NCI-H187 (cell line): ENCODE measurements at places on chromosomes 2 and 18.

DNA sequence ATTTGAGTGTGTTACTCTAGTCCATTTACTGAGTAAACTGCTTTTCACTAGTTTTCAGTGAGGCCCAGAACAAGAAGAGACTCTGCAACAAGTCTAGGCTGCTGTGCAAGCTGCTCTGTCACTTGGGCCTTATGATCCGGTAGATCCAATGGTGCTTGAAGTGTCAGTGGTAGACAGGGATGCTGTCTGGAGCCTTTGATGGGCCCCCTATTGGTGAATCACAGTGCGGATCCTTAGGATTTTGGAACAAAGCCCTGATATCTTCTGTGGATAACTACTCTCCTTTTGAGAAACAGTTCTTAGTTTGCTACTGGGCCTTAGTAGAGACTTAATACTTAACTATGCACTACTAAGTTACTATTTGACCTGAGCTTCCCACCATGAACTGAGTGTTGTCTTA lies 150.2 kb downstream of the TMEFF2 start:
- no peak for DNase-seq

- no peak for DNase-seq
Measured at GRCh38 chr2:16285813-16286510, 345.6 kb downstream of the MYCN start.

- DNase-seq: no peak
Measured at GRCh38 chr18:50398947-50399346, 24.1 kb downstream of the SKA1 start.

GRCh38 chr2:9944330-9944758 lies 7.1 kb upstream of the GRHL1 start:
- no peak for DNase-seq

- no peak for DNase-seq
Measured at GRCh38 chr2:178870703-178871102, 63.5 kb upstream of the TTN start.

GRCh38 chr2:1045109-1045508 lies 94.5 kb downstream of the SNTG2 start:
- DNase-seq: no peak

- DNase-seq: no peak
Measured at GRCh38 chr2:105875241-105875640, 130.5 kb downstream of the NCK2 start.

DNA sequence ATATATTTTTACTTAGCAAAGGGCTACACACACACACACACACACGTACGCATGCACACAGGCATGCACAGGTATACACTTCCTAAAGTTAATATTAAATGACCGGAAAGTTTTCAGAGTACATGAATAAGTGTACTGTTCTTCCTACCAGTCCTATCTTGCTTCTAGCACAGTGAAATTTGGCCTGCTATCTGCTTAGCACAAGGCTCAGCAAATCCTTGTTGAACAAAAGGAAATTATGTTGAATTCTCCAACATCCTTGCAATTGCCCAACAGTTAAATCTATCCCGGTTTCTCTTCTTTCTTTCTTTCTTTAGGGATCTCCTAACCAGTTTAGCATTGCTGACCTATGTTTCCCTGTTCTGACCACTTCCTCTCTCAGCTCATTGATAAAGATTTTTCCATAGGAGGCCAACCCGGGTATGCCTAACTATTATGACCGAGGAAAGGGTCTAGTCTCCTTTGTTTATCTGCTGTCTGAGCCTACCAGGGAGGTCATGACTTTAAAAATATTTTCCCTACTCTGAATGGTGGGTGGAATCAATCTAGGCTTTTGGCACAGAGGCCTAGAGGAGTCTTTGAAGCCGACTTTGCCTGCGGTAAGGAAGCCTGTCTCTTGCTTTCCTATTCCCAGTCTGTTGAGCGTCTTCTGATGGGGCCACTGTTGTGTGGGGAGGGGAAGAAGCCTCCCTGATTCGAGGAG lies 400.7 kb downstream of the HRH4 start:
- no peak for DNase-seq

DNA sequence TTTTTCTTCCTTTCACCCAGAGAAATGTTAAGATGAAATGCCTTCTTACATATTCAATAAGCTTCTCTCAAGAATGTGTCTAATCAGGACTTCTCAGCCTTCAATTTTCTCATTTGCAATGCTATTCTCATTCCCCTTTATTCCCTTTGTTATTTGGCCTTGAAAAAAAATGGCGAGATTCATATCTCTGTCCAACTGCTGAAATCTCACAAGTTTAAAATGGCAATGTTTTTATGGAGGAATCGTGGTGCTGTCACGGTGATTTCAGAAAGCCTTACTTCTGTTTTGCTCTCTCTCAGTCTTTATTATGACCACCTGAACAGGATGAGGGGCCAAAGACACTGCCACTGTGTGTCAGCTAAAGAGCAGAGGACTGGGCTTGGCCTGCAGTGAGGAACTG lies 928.5 kb downstream of the DCC start:
- no peak for DNase-seq

DNA sequence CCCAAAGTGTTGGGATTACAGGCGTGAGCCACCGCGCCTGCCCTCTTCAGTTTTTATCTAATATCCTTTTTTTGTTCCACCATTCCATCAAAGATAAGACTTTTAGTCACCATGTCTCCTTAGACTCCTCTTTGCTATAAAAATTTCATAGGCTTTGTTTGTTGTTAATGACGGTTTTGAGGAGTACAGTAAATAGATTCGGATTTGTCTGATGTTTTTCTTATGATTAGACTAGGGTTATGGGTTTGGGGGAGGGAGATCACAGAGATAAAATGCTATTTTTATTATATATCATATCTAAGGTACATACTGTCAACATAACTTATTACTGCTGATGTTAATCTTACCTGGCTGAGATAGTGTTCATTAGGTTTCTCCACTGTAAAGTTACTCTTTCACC lies 6.2 kb downstream of the IL36B start:
- DNase-seq: no peak

- no peak for DNase-seq
Measured at GRCh38 chr18:49677762-49678413, 116.0 kb downstream of the LIPG start.

GRCh38 chr18:9653390-9653789 lies 39.0 kb upstream of the PPP4R1 start:
- no peak for DNase-seq
